ENCODE measurements at places on chromosomes 1 and 21.

GRCh38 chr1:32907435-32907834 is 6.2 kb upstream of the TMEM54 start:
- no peak for DNase-seq

- no peak for DNase-seq
These were observed 214.5 kb downstream of the TBX15 start for GRCh38 chr1:118773656-118774055.

DNA sequence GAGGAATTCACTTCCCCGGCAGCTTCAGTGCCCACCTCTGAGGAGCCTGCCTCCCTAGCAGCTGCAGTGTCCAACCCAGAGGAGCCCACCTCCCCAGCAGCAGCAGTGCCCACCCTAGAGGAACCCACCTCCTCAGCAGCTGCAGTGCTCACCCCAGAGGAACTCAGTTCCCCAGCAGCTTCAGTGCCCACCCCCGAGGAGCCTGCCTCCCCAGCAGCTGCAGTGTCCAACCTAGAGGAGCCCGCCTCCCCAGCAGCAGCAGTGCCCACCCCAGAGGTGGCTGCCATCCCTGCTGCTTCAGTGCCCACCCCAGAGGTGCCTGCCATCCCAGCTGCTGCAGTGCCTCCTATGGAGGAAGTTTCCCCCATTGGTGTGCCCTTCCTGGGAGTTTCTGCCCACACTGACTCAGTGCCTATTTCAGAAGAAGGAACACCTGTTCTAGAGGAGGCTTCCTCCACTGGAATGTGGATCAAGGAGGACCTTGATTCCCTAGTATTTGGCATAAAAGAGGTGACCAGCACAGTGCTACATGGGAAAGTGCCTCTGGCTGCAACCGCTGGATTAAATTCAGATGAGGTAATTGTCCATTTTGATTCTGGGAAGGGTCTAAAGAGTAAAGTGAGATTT is 77.4 kb upstream of the BMP8A start:
- no peak for DNase-seq

GRCh38 chr1:173478094-173478674 is 1.0 kb downstream of the PRDX6 start:
- no peak for DNase-seq

DNA sequence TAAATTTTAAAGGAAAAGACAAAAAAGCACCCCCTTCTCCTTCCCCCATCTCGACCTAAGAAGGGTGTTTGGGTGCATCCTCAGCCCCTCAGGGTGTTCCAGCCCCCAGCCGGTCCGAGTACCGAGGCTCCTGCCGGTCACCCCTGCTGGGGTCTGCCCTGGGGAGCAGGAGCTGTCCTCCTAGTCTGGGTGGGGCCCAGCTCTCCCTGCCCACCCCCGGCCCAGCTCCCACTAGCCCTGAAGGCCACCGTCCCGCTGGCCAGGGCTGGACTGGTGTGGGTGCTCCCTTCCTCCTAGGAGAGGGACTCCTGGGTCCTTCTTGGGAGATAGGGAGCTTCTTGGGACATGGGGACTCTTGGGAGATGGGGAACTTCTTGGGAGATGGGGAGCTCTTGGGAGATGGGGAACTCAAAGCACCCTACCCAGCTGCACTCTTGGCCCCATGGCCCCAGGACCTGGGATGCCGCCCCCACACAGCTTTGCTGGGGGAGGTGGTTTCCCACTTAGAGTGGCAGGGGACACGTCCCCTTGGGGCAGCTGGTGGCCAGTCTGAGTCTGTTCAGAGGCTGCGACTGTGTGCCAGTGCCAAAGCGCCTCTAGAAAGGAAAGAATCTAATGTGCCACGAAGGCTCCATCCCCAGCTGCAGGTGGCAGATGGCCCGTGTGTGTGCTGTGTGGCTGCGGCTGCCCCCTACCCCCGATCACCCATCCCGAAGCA is 44.5 kb downstream of the MORN1 start:
- no peak for DNase-seq

- no peak for DNase-seq
These were observed 41.7 kb upstream of the ECE1 start for GRCh38 chr1:21331752-21332478.

DNA sequence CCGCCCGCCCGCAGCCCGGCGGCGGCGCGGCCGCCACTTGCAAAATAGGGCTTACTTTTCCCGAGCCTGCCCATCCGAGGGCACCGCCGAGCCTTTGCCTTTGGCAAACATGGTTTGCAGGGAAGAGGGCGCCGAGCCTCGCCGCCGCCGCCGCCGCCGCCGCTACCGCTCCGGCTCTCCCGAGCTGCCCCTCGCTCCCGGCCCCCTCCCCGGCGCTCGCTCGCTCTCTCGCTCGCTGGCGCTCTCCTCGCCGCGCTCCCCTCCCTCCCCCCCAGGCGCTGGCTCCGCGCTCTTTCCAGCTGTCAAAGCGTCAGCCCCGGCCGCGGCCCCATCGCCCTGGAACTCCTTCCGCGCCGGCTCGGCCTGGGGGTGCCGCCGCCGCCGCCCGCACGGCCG is 298 bp downstream of the SSBP3 start:
- DNase-seq = no peak

GRCh38 chr1:20486457-20487235 is 636 bp upstream of the CAMK2N1 start:
- DNase-seq = peak; percentile 72

DNA sequence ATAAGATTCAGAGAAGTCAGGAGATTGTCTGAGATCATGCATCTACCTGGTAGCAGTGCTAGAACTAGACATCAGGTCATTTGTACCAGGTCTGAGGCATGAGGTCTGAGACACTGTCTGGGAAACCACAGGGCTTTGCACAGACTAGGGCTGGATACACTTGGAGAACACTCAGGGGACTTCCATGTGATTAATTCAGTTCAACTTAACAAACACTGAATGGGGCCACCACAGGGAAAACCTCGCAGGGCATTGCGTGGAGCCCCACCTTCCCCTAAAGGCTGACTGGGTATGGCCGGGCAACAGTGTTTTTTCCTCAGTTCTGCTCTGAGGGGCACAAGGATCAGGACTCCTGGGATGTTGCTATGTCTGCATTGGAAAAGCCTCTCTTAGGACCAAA is 86.5 kb upstream of the WARS2 start:
- no peak for DNase-seq

DNA sequence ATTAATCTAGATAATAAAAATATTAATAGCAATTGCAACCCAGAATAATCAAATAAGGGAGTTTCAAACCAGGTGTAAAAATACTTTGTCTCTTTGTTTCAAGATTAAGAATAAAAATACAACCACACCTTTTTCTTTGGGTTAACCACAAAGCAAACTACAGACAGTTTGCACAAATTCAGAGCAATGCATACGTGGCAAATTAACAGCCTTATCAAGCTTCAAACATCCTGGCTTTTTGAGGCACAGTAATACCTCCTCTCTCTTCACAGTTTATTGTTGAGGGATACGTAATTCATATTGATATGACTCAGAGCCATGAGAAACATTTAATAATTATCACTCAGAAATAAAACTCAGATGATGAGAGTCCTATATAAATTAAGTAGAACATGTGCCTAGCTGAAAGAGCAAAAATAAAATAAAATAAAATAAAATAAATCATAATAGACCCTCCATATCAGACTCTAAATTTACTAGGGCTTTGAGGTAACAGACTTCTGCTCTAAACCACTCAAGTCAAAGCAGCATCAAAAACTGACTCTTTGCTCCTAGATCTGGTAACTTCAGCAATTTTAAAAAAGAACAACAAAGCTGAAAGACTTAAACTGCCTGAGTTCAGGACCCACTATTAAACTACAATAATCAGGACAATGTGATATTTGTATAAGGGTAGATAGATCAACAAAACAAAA is 11.4 kb downstream of the EDEM3 start:
- DNase-seq = no peak

DNA sequence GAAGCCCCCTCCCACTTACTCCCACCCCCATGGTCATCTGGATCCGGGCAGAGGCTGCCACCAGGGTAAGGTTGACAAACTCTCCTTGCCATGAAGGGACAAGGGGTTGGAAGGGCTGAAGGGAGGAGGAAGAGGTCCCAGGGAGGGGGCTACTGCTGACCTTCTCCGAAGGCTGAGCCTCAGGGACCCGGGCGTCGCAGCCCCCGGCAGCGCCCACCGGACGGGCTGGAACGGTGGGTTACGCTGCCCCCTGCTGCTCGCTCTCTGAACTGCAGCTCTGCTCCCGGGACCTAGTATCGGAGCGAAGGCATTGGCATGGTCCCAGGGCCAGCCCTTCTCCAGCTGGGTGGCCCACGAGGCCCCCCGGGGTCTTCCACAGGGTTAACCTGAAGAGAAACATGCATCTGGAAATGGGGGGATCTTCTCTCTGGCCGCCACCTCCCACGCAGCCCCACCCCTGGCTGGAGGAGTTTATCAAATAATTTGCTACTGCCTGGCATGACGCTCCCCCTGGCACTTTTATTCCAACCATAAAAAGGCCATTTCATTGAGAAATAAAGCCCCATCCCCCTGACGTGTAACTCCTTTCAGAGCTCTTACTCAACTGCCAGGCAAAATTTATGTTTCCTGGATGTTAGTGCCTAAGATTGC is 70.4 kb upstream of the TARDBP start:
- no peak for DNase-seq

DNA sequence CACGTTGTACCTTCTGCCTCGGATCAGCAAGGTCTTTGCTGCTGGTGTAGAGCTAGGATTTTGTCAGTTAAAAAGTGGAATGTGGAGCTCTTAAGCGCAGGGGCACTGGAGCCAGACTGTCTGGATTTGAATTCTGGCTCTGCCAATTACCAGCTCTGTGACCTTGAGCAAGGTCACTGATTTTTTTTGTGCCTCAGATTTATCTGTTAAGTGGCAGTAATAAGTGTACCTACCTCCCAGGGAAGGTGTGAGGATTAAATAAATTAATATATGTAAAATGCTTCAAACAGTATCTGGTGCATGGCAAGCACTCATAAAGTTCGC is 40.3 kb downstream of the UBE2U start:
- no peak for DNase-seq

DNA sequence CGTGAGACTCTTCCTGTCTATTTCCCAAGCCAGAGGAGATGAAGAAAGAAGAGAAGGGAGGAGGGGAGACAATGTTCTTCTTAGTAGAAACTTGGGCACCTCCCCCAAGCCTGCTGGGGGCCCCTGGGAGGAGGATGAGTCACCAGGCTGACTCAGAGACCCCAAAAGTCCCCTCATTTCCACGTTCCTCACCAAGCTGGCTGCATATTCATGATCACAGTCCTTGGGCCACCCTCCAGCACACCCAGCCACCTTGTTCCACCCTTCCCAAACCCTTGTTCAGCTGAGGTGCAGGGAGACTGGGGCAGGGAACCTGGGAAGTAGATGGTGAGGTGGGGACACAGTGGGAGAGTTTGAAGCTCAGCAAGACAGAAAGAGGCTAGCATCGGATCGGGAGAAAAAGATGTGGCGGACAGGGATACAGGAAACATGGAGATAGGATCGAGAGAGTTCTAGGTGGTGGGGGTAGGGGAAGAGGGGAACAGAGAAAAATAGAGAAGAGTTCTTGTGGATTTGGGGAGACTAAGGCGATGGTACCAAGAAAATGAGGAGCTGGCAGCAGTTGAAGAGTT is 712 bp downstream of the RAB13 start:
- no peak for DNase-seq

- no peak for DNase-seq
These were observed 412.4 kb downstream of the DISC1 start for GRCh38 chr1:232038706-232039677.

DNA sequence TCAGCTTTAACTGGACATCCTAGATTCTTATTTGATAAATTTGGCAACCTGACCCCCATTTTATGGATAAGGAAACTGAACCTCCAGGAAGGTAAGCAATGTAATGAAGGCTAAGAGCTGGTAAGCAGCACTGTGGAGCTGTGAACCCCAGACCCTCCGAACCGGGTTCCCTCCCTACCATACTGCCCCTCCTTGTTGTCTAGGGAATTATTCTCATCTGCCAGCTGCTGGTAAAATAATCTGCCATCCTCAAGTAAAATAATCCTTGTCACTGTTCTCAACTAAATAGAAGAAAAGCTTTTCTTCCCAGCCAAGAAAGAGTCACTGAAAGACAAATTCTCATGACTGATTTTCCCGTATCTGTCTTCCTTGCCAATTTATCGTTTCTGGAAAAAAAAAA is 55.8 kb upstream of the PRDX6 start:
- DNase-seq = no peak

- no peak for DNase-seq
These were observed 34.2 kb upstream of the TTC22 start for GRCh38 chr1:54835131-54835898.

DNA sequence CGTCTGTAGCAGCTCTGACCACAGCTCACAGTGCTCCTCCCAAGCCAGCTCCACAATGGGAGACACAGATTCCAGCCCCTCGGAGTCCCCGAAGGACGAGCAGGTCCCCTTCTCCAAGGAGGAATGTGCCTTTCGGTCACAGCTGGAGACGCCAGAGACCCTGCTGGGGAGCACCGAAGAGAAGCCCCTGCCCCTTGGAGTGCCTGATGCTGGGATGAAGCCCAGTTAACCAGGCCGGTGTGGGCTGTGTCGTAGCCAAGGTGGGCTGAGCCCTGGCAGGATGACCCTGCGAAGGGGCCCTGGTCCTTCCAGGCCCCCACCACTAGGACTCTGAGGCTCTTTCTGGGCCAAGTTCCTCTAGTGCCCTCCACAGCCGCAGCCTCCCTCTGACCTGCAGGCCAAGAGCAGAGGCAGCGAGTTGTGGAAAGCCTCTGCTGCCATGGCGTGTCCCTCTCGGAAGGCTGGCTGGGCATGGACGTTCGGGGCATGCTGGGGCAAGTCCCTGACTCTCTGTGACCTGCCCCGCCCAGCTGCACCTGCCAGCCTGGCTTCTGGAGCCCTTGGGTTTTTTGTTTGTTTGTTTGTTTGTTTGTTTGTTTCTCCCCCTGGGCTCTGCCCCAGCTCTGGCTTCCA is 22.9 kb upstream of the VPS13D start:
- DNase-seq = no peak

GRCh38 chr1:29824025-29824424 is 587.7 kb downstream of the PTPRU start:
- no peak for DNase-seq

DNA sequence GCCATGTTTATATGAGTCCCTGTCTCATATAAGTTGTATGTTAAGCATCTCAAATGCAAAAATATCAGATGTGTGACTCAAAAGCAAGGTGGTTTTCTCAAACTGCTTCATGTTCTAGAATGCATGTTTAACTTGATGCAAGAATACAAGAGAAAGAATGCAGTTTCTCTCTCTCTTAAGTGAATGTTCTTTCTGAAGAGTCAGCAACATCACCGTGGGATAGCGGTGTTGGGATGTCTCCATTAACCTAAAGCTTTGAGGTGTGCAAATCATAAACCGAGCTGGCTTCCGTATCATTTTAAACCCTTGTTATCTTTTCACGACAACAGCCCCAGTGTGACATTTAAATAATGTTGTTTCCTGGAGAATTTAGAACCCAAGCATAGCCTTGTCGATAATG is 48.4 kb upstream of the TARBP1 start:
- DNase-seq = no peak

DNA sequence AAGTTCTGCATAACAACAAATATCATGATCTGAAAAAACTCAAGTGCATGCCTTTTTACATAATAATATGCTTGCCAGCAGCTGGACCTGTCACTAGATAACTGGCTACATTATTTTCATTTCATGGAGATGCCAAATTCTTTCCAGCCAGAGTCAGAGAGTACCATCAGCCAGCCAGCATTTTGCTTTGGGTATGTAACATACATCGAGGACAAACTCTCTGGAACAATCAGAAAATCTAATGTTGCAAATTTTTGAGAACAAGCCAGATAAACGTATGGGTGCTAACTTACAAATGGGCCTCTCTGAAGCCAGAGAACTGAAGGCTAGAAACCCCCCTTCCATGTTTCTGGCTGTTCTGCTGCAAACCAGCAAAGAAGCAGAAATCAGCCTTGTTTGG is 76.3 kb upstream of the BACE2 start:
- no peak for DNase-seq

- no peak for DNase-seq
These were observed 179.8 kb downstream of the PHTF1 start for GRCh38 chr1:113579256-113580018.

All from amygdala (tissue), 56 donors.